T-cell (primary cell): ENCODE measurements at places on chromosomes 6 and 20. TPM values are rescaled to one million over a fixed set of nuclear protein-coding genes. Genes with fewer than 3 reads are reported as not detected.

DNA sequence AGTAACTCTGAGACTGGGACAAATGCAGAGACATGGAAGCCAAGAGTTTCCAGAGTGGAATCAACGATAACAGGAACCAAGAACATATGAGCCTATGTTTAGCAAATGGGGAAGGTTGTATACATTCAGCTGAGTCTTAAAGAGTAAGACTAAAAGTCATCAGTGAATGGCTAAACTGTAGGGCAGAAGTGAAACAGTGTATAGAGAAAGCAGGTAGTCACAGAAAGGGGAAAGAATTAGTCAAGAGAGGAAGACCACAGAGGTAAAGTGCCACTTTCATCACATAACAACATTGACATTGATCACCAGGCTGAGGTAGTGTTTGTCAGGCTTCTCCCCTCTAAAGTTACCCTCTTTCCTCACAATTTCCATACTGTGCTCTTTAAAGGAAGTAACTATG is 306.5 kb upstream of the SPTLC3 start:
- DNase-seq = no peak

GRCh38 chr6:137111296-137112066 is 62.0 kb downstream of the IL22RA2 start:
- no peak for DNase-seq

- no peak for DNase-seq
These were observed 37.1 kb downstream of the OTOR start for GRCh38 chr20:16785226-16785625.

The SCGN gene
- not detected for total RNA-seq

DNA sequence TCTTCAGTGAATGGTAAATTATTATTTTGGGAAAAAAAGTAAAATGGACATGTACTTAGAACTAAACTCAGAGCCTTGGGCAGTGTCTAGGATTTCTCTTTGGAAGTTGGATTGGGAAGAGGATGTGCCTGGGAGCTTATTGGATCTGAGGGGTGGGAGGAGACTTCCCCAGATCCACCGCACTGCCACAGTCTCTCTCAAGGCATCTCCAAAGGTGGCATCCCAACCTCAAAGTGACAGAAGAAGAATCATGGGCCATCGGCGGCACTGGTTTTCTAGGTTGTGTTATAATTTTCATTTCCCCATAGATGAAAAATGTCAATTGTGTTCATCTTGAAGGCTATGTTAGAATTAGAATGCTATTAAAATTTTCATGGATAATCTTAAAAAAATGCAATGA is 66.8 kb upstream of the CD93 start:
- DNase-seq = no peak

- peak; percentile 64 for DNase-seq
These were observed at the start of gene KHDC1 for GRCh38 chr6:73262671-73263569. Gene KHDC1, minus strand, starts transcription at chr6:73263196. Its CDS starts 20,679 bp downstream, at chr6:73242517.

DNA sequence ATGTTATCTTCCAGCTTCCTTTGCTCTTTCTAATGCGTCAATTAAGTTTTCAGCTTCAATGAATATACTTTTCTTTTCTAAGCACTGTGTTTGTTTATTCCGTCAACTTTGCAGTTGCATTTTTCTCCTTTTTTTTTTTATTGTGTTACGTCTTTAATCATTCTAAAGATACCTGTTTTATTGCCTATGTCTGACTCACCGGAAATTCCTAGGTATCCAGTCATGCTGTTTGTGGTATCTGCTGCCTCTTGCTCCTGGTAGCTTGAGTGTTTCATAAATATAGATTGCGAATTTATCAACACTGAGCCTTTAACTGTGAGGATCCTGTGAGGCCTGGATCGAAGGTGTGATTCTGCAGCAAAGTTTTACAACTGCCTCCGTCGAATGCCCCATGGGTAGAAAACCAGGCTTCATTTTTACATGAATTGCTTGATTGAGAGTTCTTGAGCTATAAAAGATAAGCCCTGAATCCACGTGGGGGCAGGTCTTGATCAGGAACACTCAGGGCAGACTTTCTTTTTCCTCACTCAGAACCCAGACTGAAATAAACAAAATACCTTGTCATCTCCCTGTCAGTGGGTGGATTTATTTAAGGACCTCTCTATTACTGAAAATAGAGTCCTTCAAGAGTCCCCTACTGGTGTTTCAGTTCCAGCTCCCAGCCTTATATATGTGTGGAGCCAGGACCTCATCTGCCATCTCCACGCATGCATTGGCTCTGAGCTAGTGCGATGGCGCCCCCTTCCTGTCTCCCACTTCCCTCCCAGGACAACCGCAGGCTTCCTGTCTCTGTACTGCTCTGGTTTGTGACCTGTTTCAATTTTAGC is 60.1 kb upstream of the LRRC1 start:
- peak; percentile 40 for DNase-seq
